8988T (cell line): ENCODE measurements at places on chromosomes 6 and 20.

GRCh38 chr20:19433371-19434350 is 221.2 kb downstream of the SLC24A3 start:
- no peak for DNase-seq

DNA sequence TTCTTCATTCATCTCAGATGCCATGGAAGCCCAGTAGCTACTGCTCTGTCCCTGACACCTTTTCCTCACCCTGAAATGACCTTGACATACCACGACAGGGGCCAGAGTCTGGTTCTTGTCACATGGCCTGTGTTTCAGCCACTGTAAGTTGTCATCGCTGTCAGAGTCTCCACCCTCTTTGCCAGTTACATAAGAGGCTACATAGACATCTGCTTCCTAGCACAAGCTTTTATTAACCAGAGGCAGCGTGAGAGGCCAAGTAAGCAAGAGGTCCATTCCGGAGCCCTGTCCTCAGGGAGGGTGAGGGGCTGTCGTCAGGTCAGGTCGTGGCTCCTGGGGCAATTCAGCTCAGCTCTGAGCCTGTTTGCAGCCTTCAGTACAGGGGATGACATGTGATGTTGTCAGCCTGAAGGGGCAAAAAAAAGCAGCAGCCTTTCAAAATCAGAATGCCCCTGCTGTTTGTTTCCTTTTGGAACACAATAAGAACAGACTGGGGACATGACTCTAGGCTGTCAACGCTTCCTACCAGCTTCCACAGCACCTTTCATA is 146.3 kb downstream of the MTFR2 start:
- DNase-seq, result no peak

DNA sequence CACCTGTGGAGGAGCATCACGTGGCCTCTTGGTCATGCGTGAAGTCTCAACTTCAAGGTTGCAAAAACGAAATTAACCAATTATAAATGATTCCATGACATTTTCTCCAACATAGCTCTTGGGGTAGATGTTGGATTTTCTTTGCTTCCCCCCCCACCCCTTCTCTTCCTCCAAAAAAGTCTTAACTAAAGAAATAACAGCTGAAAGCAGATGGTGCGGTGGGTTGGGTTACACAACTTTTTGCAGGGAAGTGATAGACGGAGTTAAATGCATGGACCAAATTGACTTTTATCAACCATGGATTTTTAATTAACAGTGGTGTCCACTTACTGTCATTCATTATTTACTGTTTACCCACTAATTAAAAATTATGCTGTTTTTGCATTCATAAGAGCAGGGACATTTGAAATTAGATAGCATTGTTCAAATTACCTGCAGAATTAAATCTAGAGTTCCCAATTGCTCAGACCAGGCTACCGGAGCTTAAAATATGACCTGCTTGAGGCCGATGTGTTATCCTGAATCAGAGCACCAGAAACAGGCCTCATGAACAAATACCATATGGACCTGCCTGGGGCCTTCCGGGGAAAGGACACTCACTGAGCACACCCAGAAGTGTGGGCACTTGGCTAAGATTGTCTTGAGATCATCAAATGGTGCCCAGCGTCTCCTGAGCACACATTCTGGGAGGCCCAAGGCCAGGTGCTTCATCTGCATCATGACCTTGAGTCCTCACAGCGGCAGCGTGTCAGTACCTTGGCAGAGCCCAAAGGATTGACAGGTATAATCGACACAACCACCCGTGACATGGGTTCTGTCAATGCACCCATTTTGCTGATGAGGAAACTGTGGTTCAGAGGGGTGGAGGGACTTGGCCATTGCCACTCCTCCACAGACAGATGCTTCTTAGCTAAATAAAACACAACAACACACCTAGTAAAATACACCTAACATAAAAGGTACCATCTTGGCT is 41.5 kb downstream of the APCDD1L start:
- DNase-seq, result no peak

- no peak for DNase-seq
These were observed 154.6 kb upstream of the SOX4 start for GRCh38 chr6:21438986-21439352.

DNA sequence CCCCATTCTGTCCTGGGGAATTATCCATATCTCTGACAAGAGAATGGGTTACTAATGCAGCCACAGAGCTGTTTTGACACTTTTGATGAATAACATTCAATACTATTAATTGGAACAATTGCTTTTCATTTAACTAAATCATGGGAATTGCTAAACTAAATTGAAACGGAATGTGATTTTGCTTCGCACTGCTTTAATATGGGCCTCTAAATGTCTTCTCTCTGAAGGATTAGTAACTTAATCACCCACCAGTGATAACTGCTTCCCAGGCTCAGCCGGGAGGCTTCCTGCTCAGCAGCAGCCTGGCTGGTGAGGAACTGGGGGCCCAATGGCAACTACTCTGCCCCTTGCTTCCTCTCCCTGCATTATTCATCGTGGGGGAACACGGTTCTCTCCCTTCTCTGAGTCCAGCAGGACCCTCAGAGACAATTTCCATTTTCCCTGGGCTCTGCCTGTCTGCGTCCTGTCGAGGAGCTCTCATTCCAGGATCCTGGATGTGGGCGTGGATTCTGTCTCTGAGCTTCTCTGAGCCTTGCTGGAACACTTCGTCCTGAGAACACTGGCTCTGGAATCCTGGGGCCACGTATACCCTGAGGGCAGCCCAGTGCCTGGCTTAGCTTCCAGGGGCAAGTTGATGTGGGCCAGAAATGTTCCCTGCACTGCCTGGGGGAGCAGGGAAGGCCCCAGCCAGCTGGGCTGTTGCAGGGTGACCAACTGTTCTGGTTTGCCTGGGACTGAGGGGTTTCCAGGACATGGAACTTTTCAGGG is 308.9 kb downstream of the DHX35 start:
- no peak for DNase-seq

DNA sequence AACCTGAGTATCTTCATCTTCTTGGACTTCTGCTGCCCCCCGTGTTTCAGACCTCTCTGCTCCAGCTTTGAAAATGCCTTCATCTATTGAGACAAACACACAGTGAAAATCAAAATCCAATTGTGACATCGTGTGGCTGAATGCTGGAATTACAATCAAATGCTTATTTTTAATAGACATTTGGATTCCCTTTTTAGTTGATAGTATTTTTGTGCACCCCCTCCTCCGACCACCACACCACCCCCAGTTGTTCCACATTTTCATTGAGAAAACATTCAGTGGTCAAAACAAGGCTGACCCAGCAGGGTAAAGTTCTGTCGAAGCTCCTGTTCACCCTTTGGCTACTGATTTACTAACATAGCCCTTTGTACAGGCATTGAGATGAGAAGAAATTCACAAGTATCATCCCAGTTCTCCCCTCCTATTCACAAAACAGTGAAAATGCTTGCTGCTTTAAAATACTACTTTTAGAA is 79.0 kb downstream of the NRSN1 start:
- DNase-seq, result no peak

GRCh38 chr6:5507131-5507681 is 245.9 kb downstream of the FARS2 start:
- no peak for DNase-seq
